SK-MEL-5 (cell line): ENCODE measurements at places on chromosomes 1 and 21. TPM values are rescaled to one million over a fixed set of nuclear protein-coding genes. Genes with fewer than 3 reads are reported as not detected.

DNA sequence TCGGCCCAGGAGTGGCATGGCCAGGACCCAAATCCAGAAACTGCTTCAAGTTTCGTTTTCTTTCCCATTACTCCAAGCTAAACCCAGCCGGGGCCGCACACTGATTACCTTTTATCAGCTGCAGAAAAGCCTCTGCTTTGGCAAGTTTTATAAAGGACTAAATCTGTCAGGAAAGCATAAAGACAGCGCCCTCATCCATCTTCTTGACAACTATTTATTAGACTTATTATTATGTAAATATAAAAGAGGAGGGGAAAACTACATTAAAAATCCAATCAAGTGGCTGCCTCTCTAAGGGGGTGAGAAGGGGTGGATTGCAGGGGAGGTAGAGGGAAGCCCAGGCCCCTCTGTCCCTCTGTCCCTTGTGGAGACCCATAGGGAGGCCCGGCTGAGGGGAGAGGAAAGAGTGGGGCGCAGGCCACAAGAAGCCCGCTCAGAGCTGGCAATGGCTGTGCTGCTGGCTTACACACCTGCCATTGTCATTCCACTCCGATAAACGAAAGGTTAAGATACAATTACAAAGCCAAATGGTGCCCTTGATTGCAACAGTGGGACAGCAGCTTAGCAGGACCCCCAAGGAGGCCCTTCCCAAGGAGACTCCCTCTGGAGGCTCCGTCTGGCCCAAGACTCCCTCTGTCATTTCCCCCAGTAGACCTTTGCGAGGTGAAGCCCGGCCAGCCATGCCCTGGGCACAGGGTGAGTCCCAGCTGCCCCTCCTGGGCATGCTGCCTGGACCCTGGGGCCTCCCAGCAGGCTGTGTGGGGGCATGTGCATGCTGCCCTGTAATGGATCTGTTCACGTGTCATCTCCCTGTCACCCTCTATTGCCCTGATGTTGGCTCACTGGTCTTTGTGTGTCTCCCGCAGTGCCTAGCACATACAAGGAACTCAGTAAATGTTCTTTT, 45.4 kb downstream of the KCND3 start:
- no peak for DNase-seq

GRCh38 chr1:171280599-171280998, 32.3 kb downstream of the FMO1 start:
- no peak for DNase-seq

DNA sequence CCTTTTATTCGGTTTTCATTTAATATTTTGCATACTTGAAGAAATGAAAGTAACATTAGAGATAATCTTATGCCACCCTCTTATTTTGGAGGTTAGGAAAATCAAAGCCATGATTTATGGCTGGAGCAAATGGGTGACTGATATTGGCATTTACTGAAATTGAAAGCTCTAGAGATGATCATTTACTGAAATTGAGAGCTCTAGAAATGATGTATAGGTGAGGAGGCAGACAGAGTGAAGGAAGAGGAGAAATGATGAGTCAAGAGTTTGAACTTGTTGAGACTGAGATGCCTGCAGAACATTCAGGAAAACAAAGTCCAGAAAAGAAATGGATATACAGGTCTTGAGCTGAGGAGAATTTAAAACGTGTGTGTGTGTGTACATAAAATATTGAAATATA, 217.6 kb downstream of the LTN1 start:
- DNase-seq: no peak

DNA sequence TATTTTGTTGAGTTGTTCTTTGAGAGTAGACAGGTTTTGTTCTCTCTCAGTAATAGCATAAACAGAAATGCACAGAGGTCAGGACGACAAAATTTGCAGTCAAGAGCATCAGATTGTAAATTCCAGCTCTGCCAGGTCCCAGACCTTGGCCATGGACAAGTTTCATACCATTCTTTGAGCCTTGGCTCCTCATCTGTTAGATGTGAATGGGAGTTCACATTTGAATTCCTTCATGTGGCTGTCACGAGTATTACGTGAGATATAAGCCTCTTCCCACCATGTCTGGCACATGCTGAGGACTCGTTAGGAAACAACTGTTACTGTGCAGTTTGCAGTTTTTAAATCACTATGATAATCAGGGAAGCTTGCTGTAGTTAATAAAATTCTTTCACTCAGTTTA, 93.2 kb upstream of the KCTD3 start:
- peak; percentile 25 for DNase-seq

DNA sequence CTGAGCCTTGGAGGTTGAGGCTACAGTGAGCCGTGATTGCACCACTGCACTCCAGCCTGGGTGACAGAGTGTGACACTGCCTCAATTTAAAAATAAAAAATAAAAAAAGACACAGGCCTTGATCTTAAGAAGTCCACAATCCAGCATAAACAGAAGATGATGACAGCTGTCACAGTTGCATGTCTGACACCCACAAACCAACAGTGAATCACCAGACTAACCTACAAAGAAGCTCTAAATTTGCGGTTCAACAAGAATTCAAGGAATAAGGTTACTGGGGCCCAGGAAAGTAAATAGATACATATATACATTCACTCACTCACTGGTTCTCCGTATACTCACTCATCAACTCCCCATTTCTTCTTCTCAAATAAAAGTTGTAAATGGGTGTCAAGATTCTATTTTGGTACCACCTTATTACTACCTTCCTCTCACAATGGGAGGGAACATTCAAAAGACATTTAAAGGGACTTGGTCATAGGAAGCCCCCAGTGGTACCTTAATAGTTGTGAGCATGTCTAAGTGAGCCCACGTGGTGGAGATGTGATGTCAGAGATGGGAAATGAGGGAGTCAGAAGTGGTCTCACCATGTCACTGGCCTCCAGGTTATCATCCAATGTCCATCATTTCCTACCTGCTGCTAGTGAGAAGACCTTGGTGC, 66.9 kb upstream of the PRDX6 start:
- no peak for DNase-seq

SPATA21 gene
- total RNA-seq: 0.08 TPM in 1 of 2 replicates, not detected in the other

IGSF8 gene
- 142 and 146 TPM in 2 replicates for total RNA-seq
